Neural progenitor cell (in vitro differentiated cells): ENCODE measurements at places on chromosomes 2 and 18. TPM values are rescaled to one million over a fixed set of nuclear protein-coding genes. Genes with fewer than 3 reads are reported as not detected.

DNA sequence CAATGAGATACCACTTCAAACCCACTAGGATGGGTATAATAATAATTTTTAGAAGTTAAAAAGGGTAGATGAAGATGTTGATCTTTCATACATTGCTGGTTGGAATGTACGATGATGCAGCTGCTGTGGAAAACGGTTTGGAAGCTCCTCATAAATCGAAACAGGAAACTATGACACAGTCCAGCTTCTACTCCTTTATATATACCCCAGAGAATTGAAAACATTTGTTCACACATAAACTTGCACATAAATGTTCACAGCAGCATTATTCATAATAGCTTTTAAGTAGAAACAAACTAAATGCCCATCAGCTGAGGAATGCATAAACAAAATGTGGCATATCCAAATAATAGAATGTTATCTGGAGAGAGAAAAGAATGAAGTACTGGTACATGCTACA lies 95.0 kb downstream of the STRADB start:
- DNase-seq = no peak

Gene XIRP2
- not detected in 2 replicates for total RNA-seq

Gene SH3BP4
- total RNA-seq = 50.4 and 53.4 TPM in 2 replicates

- peak; percentile 69 for DNase-seq
Observed at GRCh38 chr2:30239308-30239985, 8.1 kb downstream of the LBH start.

Gene IL1R2
- not detected in 2 replicates for total RNA-seq

Gene CLEC4F
- not detected in 2 replicates for total RNA-seq

Gene SGO2
- 46.4 and 83.8 TPM in 2 replicates for total RNA-seq

DNA sequence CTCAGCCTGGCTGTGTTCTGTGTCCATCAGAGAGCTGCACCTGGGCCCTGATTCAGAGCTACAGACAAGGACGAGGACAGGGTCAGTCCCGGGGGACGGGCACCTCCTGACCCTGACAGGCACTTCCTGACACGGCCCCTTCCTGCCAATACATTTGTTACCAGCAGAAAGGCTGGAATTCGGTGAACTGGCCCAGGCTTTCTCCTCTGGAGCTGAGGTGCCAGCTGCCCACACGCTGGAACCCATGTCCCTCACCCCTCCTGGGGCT lies 12.3 kb upstream of the ZNF519 start:
- no peak for DNase-seq

Gene CHRND
- total RNA-seq = 0.19 TPM in 1 of 2 replicates, not detected in the other

Gene DNAJC5G
- total RNA-seq = not detected in 2 replicates
